ENCODE measurements at places on chromosomes 7 and 10.

DNA sequence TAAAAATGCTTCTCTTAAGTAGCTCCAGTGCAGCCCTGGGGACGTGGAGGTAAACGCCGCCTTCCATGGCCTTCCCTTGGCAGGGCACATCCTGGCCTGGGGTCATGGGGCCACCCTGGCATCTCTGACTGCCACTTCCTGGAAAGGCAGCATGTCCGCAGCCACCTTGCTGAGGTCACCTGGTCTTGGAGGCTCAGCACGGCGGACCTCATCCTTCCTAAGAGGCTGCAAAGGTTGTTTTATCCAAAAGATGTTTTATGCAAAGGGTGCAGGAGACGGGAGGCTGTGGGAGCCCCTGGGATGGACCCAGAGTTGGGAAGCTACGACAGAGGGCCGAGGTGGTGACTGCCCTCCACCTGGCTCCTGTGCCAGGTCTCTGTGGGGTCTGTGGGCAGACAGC lies 106.0 kb downstream of the TCERG1L start:
- no peak for DNase-seq

- no peak for DNase-seq
Observed at GRCh38 chr10:31087851-31088250, 56.2 kb upstream of the ZNF438 start.

GRCh38 chr7:93779115-93779514 lies 111.4 kb downstream of the TFPI2 start:
- DNase-seq, result no peak

- DNase-seq, result no peak
Observed at GRCh38 chr10:75685187-75685586, 253.8 kb downstream of the LRMDA start.

GRCh38 chr7:151340794-151341356 lies 737 bp upstream of the NUB1 start:
- DNase-seq, result no peak

- no peak for DNase-seq
Observed at GRCh38 chr7:105920766-105921165, 42.3 kb upstream of the CDHR3 start.
